Stimulated activated CD4-positive, alpha-beta T cell treated with anti-CD3 and anti-CD28 coated beads, Interleukin-12 subunit alpha, Interleukin-12 subunit beta, amount 100 ng/mL, for 24 hours (primary cell): ENCODE measurements at places on chromosomes 7 and 10.

GRCh38 chr7:18167815-18168214 lies 140.2 kb upstream of the PRPS1L1 start:
- DNase-seq = no peak

DNA sequence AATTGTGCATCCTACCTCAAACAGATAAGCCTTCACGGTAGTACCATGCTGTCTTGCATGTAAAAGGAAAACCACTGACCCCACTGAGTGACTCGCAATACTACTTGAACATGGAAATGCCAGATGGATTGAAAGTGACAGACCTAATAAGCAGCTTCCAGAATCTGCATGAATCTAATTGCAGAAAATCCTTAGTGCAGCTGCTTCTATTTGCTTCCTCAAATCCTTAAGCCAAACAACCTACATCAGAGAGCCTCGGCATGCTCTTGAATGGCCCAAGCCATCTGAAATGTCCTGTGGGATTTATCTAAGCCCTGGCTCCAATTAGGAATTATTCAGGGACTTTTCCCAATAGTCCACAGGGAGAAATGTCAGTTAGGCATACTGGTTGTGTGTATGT lies 509.5 kb upstream of the CELF2 start:
- no peak for DNase-seq

- DNase-seq = no peak
Measured at GRCh38 chr7:77985974-77986339, 187.4 kb downstream of the PHTF2 start.

DNA sequence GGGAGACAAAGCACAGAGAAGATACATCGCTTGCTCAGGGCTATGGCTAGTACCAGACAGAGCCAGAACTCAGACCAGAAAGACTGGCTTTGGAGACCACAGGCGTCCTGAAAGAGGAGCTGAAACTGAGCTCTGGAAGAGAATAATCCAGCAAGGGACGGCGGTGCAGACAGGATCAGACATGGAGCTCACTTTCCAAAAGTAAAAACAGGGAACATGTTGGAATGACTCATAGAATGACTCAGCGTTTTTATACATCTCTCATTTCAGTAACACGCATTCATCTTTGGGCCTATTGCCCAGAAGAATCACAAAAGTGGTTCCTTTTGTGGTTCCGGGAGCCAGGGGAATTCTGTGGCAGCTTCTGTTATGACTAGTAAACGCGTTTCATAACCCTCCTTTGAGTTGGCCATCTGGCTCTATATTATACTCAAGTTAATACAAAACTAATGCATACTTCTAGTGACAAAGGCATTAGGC lies 37.2 kb downstream of the PLEKHS1 start:
- DNase-seq = no peak

GRCh38 chr7:18468795-18469194 lies 26.8 kb upstream of the HDAC9 start:
- no peak for DNase-seq

DNA sequence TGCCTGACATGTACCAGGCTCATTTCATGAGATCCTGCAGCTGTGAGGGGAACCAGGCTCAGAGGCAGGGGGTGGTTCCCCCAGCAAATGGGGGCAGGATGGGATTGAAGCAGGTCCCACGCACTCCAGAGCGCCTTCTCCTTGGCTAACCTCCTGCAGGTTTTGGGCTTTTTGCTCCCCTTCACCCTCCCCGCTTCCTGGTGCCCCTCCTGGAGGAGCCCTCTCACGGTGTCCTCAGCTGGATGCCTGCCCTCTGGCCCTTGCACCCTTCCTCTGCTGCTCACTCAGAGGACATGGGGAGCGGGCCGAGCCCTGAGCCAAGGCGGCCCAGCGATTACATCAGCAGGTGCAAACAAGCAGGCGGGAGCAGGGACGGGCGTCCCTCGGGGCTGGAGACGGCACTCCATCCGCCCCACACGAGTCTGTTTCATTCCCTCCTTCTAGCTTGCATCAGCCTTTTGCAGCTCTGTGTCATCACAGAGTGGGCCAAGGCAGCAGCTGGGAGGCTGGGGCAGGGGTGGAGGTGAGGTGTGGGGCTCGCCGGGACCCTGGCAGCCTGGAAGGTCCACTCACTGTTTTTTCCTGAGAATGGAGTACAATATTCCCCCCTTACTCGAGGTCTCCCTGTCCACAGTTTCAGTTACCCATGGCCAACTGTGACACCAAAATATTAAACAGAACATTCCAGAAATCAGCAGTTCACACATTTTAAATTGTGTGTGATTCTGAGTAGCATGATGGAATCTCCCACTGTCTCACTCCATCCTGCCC lies 52.7 kb upstream of the SLC29A3 start:
- DNase-seq = no peak

DNA sequence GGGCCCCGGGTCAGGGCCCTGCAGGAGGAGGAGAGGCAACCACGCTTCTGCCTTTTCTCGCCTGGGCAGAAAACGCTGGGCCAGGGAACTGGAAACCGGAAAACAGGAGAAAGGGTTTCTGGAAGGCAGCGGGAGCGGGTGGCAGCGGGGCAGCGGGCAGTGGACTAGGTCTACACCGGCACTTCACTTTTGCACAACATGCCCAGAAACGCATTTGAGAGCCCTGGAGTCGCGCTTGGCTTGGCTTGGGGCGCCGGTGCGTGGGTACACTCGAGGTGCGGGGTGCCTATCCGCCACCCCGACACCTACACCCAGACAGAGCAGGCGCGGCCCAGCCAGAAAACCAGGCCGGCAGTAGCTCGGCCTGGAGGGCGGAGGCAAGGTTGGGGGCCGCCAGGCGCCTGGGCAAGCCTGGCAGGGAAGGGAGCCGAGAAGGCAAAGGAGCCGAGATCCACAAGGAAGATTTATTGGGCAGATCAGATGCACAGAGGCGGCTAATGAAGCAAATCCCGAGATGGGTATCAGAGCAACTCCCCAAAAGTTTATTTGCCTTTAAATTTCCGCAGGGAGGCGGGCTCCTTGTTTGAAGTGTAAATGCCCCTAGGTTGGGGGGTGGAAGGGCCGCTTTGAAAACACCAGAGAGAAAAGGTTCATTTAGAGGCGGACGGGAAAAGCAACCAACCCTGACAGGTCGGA lies 3.2 kb upstream of the PAX2 start:
- DNase-seq = no peak

DNA sequence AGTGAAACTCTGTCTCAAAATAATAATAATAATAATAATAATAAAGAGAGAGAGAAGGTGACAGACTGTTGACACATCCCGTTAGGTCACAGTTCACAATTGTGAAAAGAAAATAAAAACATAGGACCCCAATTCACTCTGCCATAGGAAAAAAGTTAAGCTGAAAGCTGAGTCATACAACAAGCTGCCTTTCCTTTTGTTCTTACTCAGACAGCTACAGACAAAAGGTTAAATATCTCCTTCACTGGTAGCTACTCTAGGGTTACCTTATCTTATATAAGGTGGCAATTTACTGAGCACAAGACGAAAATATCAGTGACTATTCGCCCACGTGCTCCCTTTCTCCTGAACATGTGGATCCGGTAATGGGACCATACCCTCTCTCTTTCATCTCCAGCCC lies 17.5 kb downstream of the TUBAL3 start:
- no peak for DNase-seq

DNA sequence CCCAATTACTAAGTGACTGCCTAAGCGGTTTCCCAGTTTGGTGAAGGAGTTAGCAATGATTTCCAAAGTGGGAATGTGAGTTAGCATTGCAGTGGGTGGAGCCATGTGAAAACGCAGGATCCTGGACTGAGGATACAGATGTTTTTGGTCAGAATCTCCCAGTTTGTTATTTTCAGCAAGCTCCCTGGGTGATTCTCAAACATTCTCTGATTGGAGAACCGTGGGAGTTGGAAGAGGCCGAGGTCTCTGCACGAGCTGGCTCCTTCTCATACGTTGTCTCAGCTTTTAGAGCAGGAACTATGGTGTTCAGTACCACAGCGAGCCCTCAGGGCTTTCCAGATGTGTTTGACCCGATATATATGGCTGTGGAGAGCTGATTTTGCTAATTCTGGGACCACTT lies 396.5 kb upstream of the NPVF start:
- no peak for DNase-seq

- DNase-seq = no peak
Measured at GRCh38 chr7:21469894-21470293, 42.0 kb downstream of the SP4 start.

DNA sequence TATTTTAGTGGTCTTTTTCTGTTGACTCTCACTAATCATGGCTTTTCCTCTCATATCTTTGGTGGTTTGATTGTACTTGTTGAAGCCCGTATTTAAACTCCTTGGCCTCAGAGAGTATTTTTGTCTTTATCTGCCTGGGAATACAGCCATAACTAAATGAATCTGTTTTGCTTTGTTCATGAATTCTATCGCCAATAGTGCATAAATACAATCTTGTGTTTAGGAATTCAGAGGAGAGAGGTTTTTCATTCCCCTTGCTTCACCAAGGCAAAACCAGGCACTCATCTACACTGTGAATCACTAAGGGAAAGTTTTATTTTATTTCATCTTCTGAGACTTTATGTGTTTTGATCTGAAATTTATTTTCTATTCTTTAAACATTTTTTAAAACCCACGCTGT lies 152.7 kb downstream of the BICC1 start:
- DNase-seq = no peak

DNA sequence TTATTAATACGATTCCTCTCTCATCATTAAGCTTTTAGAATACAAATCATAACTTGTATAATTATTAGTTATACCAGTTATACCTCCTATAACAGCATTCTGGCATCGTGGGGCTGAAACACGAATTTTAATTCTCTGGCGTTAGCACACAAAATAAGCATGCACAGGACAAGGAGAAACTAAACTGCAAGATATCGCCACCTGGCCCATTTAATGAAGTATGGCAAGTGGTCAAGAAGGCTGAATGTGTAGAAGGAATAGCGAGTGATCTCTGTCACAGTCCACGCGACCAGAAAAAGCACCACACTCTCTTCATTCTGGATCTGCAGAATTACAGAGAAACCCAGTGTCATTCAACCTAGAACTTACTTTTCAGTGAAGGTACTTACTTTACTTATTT lies 18.1 kb downstream of the HACD1 start:
- no peak for DNase-seq

- DNase-seq = no peak
Measured at GRCh38 chr7:100688326-100688860, 5.7 kb downstream of the GIGYF1 start.

GRCh38 chr7:93646538-93646937 lies 72.0 kb upstream of the CALCR start:
- DNase-seq = no peak

DNA sequence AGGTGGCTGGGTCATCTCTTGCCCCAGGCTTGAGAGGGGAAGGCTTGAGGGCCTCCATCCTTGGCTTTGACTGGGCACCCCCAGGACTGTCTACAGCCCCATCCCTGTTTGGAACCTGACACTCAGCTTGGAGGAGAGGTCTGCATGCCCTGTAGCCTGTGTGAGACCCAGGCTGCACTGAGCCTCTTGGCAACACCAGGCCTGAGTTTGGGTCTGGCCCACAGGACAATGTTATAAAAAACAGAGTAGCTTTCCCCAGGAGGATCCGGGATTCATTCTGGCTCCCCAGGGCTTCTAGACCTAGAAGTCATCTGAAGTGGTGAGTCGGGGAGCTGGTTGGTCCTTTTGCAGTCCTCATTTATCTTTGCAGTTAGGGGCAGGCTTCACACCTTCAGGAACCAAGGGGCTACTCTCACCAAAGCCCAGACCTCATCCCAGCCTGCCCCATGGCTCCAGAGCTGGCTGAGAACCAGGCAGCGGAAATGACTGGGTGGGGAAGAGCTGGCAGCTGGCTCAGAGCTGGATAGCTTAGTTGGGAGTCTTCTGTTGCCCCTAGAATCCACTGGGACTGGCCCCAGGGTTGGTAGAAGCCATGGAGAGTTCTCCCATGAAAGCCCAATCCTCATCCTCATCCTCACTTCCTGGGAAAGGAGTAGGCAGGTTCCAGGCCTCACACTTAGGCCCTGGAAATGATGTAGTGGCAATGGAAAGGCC lies 68.8 kb downstream of the ADCYAP1R1 start:
- no peak for DNase-seq

DNA sequence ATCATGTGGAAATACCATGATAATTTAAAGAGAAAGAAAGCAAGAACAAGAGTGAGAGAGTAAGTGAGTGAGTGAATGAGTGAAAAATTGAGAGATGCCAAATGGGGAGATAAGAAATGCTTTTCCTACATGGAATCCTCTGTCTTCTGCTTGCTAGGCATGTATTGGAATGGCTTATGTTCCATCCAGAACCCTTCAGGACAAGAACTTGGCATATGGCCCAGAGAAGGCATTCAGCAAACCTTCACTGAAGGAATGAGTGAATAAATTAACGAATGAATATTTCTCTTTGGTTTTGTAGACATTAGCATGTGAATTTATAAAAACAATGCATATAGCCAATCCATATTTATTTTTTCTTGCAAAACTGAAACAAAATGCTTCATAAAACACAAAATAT lies 162.2 kb downstream of the LRRTM3 start:
- no peak for DNase-seq

GRCh38 chr7:6558837-6559236 lies 7.6 kb upstream of the GRID2IP start:
- no peak for DNase-seq

GRCh38 chr7:644381-645305 lies 81.9 kb upstream of the DNAAF5 start:
- no peak for DNase-seq

DNA sequence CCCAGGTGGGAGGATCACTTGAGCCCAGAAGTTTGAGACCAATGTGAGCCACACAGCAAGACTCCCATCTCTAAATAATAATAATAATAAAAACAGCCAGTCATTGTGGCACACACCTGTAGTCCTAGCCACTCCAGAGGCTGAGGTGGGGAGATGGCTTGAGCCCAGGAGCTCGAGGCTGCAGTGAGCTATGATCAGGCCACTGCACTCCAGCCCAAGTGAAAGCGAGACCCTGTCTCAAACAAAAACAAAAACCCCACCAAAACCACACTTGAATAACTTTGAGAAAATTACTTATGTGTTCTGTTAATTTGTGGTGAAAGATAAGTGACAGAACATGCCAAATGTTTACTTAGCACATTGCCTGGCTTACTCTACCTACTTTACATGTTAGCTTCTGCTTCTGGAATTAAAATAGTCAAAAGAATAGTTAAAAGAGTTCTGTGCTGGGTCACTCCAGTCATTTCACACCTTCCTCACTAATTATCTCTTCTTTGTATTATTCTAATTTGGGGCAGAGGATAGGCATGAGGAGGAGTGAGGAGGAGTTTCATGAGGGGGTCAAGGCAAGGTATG lies 9.8 kb downstream of the TMEM60 start:
- no peak for DNase-seq

DNA sequence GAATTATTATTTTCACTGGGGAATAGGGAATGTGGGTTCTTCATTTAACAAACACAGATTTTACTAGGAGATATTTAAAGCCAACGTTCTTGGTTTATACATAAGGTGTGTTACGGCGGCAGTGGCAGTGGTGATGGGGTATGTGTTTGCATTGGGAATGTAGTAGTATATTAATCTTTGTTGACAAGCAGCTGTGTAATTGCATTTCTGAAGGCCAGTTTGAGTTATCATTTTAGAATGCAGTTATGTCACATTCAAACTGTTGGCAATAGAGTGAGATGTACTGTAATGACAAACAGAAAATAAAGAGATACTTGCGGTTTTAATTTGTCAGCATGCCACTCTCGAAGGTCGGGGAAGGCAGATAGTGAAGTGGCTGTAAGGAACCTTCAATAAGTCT lies 628.6 kb upstream of the POM121L12 start:
- no peak for DNase-seq

GRCh38 chr10:123912466-123912865 lies 20.9 kb upstream of the CPXM2 start:
- DNase-seq = no peak

- no peak for DNase-seq
Measured at GRCh38 chr7:75931680-75932079, 16.7 kb downstream of the POR start.
